Stimulated activated CD4-positive, alpha-beta T cell treated with anti-CD3 and anti-CD28 coated beads, Interleukin-1b, Interleukin-23, amount 100 ng/mL, for 24 hours (primary cell): ENCODE measurements at places on chromosomes 2 and 18.

- DNase-seq: no peak
Measured at GRCh38 chr18:59699750-59700534, 2.7 kb upstream of the CCBE1 start.

DNA sequence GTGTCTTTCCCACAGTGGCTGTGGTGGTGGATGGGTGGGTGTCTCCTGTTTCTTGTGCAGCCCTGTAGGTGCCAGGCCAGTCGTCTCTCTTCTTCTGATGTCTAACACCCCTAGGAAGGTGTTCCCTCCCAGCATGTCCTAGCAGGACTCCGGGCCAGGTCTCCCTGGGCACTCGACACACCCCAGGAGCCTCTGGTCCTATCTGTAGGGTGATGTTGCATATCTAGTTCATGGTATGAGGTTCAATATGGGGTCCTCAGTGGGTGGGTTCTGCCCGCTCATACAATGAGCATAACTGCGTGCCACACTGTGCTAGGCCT is 14.4 kb downstream of the NGEF start:
- no peak for DNase-seq

GRCh38 chr2:105176429-105176828 is 65.1 kb upstream of the GPR45 start:
- DNase-seq: no peak

GRCh38 chr2:7190587-7191324 is 273.5 kb downstream of the RNF144A start:
- DNase-seq: no peak

DNA sequence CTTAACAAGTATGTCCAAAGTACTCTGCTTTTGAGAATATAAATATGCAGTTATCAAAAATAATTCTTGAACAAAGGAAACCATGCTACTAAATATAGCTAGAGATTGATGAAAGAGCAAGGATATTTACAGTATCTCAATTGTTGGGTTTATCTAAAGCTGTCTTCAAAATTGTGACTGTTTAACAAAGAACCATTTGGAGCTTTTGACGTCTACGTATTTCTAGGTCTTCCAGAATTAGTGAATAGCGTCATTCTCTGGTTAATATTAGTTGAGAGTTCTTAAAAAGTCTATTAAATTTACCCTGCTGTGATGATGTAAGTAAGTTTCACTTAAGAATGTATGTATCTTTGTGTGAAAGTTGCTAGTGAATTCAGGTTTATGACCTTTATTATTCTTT is 223.1 kb upstream of the SIX3 start:
- DNase-seq: no peak

- DNase-seq: no peak
Measured at GRCh38 chr2:8837795-8838140, 355 bp upstream of the KIDINS220 start.

- no peak for DNase-seq
Measured at GRCh38 chr2:105786231-105787230, 41.8 kb downstream of the NCK2 start.
